ENCODE measurements at places on chromosomes 1 and 21. TPM values are rescaled to one million over a fixed set of nuclear protein-coding genes. Genes with fewer than 3 reads are reported as not detected.

- DNase-seq = no peak
Measured at GRCh38 chr1:163066168-163066567, 3.0 kb upstream of the RGS4 start.

- DNase-seq = no peak
Measured at GRCh38 chr1:55179177-55179835, 35.9 kb downstream of the USP24 start.

The MASP2 gene
- total RNA-seq = not detected

The TSSK3 gene
- 1.4 TPM for total RNA-seq

Measured in lung (tissue), 17 donors.